ENCODE measurements at places on chromosomes 12 and 14.

GRCh38 chr12:2876431-2877046 is 435 bp downstream of the FOXM1 start:
- DNase-seq = no peak

DNA sequence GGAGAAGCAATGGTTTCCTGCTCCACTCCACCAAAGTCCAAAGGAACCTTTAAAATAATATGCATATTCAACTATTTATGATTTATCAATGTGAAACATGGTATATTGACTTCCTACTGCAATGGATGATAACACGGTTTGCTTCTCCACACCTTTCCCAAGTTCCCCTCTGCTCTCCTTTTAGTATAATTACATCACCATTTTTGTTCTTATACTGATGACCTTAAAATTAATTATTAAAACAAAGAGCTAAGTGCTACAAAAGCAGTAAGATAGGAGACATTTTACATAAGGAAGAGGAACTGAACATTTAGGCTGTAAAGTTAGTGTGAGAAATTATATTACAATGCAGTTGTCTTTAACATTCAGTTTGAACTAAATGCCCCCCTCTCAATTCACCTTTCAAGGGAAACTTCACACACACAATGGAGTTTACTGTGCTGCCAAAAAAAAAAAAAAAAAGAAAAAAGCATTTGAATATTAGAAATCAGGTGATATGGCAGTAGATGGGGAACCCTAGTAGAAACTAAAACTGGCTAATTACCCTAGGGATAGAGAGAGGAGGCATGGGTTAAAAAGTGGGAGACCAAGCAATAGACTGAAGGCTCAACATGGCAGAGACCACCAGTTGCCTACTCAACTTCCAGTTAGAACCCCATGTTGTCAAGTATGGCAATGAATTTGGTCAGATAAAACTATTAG is 37.1 kb upstream of the STK38L start:
- DNase-seq = no peak

GRCh38 chr14:104503691-104504090 is 75.9 kb upstream of the C14orf180 start:
- no peak for DNase-seq

- DNase-seq = no peak
Observed at GRCh38 chr12:121061831-121062230, 22.8 kb upstream of the OASL start.

DNA sequence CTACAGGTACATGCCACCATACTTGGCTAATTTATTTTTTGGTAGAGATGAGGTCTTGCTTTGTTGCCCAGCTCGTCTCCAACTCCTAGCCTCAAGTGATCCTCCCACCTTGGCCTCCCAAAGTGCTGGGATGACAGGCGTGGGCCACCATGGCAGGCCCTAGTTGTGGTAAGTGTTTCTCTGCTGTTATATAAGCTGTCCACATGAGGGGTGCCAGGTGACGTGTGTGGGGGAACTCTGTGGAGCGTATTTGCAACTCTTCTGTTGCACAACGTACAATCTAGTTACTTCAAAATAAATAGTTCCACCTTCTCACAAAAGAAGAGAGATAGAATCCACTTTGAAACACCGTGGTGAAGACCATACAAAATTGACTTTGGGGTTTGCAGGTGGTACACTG is 125.1 kb downstream of the NCOR2 start:
- DNase-seq = no peak

DNA sequence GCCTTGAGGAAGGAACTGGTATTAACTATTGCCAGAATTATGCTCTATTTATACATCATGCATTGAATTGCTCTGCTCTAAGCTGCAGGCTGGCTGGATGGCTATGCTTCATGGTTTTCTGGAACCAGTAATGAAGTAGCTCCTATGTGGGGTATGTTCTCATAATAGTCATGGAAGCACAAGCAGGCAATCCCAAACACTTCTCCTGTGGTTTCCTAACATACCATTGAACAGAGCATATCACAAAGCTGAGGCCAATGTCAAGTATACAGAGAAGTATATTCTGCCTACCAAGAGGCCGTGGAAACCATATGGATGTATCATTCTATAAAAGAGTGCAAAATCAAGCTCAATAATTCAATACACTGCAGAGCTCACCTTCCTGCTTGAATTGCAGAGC is 1752.4 kb upstream of the FLRT2 start:
- DNase-seq = no peak

DNA sequence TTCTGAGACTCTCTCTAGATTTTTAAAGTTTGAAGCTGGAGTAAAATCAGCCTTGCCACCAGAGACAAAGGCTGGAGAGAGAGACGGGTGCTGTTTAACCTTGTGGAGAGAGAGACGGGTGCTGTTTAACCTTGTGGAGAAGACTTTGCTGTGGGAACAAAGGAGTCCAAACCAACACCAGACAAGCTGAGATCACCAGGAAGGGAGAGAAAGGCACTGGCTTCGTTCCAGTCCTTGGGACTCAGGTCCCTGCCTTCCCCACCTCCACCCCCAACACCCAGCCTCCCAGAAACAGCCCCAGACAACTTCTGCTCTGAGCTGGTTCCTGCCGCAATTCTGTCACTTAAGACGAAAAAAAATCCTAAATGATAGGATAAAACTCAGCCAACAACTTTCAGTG is 1389.3 kb downstream of the AACS start:
- DNase-seq = no peak

DNA sequence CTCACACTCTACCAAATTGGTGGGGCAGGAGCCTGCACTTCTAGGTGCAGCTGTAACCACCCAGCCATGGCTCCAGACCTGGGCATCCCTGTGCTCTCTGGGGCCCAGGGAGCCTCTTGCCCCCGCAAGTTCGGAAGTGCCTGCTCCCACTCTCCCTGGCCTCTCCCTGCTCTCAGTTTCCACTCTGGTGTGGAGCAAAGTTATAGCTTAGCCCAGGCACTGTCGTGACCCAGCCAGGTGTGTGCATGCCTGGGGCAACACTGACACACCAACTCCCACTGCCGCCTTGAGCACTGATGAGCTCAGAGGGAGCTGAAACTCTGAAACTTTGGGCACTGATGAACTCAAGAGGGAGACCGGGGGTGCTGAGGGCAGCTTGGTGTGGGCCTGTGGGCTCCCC is 8.7 kb upstream of the FBXO33 start:
- DNase-seq = no peak

DNA sequence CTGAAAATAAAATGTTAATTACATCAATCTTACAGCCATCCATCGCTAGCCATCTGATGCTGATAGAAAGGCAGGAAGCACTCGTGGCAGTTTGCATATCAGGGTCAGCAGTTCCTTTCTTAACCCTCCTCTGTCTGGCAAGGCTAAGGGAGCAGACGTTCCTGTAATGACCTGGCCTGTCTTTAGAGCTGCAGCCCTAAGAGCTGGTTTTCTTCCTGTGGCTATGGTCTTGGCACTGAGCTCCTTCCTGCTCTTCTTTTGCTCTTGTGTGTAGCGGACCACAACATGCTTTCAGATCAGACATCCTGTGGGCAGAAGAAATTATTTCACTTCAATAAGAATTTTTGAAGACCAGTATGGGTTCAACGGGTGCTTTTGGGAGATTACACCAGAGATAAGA is 170.4 kb downstream of the DAD1 start:
- DNase-seq = no peak

DNA sequence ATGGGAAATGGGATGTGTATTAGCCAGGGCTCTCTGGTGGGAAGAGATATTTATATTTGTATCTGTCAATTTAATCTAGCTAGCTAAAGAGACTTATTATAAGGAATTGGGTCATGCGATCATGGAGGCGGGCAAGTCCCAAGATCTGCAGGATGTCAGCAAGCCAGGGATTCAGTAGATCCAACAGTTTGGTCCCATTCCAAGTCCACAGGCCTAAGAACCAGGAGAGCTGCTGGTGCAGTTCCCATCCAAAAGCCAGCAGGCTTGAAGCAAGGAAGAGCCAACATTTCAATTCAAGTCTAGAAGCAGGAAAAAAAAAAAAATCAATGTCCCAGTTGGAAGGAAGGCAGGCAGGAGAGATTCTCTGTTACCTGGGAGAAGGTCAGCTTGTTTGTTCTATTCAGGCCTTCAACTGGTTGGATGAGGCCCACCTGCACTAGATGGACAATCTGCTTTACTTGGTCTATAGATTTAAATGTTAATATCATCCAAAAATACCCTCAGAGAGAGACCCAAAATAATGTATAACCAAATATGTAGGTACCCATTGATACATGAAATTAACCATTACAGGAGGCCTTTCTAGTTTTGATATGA is 60.7 kb upstream of the BCAT1 start:
- no peak for DNase-seq

All from NCI-H1092 (cell line).